ENCODE measurements at places on chromosomes 11 and 22. TPM values are rescaled to one million over a fixed set of nuclear protein-coding genes. Genes with fewer than 3 reads are reported as not detected.

H19 gene
- total RNA-seq, result not detected

FAT3 gene
- not detected for total RNA-seq

KRTAP5-7 gene
- not detected for total RNA-seq

RAG1 gene
- total RNA-seq, result 0.25 TPM

GRCh38 chr11:46294365-46295309 is 17.2 kb downstream of the CREB3L1 start:
- DNase-seq, result no peak

DNA sequence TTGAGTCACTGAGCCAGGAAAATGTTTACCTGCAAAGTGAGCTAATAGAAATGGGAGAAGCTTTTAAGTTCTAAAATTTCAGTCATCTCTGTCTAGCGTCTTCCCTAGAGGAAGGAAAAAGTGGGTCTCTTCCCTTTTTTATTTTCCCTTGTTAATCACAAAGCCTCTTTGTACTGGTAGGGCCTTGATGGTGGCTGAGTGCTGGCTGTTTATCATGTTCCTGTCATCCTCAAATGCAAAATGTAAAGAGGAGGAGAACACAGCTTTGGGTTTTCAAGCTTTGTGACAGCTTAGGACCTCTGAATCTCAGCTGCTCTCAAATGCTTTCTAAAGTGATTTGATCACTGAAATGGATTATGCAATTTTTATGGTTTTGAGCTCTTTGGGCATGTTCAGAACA is 222.0 kb downstream of the TMEM135 start:
- no peak for DNase-seq

DNA sequence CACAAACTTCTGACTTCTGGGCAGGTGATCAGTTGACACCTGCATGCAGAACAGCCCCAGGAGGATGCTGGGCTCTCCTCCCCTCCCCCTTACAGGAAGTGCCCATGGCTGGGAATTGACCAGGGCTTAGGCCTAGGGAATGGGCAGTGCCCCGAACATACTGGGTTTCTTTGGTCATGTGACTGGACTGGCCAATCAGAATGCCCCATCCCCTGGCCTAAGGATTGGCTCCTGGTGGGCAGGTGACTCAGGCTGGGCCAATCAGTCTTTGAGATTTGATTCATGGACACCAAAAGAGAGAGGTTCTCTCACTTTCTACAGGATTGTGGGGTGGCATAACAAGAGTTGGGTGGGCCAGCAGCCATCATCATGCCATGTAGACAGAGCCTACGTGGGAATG is 37.1 kb downstream of the MCM5 start:
- no peak for DNase-seq

DNA sequence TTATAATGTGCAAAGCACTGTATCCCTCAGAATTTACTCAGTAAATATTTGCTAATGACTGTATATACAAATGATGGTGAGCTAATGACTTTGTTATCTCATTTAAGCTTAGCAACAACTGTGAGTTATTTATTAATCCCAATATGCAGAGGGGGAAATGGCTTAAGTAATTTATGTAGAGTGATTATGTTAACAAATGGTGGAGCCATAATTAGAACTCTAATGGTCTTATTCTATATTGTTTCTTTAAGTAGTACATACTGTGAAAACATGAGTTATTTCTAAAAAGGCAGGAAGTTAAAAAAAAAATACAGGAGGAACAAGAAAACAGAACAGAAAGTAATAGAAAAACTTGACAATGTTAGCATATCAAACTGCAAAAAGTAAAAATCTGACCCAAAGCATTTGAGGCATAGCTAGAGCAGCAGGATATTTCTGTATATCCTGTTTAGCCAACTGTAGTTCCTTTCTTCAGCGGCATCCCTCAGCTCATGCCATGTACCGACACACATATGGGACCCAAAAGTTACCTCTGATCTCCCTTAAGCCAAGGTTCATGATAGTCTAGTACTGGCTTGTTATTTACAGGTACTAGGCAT is 94.2 kb downstream of the FCHSD2 start:
- DNase-seq, result no peak

- no peak for DNase-seq
These were observed 26.3 kb upstream of the RFPL3 start for GRCh38 chr22:32331236-32331917.

DNA sequence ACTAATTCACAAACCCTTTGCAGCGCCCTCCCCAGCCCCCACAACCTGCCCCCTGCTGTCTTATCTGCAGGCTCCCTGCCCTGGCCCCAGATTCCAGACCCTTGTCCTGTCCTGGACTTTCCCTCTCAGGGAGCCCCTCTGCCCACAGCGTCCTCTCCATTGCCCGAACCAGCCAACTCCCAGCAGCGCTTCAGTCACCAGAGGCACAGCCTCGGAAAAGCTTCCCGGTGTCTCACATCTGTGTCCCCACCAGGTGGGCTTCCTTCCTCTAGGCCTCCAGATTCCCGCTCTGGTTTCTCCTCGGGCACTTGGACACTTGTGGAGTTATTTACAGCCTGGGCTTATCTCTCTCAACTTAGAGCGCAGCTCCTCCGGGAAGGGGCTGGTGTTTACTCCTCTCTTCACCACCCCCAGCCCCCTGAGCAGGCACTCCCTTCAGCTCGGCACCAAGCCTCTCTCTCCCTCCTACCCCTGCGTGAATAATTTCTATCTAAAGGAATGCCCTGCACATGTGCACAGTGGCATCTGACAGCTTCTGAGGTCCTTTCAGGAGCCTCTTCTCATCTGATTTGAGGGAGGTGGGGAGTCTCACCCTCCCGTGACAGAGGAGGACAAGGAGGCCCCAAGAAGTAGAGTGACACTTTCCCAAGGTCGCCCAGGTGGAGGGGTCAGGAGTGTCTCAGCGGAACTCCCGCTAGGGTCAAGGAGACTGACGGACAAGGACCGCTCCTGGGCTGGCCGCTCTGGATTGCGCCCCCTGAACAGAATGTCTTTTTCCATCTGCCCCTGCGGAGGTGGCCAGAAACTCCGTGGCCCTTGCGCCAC is 838 bp downstream of the WNT11 start:
- no peak for DNase-seq

DNA sequence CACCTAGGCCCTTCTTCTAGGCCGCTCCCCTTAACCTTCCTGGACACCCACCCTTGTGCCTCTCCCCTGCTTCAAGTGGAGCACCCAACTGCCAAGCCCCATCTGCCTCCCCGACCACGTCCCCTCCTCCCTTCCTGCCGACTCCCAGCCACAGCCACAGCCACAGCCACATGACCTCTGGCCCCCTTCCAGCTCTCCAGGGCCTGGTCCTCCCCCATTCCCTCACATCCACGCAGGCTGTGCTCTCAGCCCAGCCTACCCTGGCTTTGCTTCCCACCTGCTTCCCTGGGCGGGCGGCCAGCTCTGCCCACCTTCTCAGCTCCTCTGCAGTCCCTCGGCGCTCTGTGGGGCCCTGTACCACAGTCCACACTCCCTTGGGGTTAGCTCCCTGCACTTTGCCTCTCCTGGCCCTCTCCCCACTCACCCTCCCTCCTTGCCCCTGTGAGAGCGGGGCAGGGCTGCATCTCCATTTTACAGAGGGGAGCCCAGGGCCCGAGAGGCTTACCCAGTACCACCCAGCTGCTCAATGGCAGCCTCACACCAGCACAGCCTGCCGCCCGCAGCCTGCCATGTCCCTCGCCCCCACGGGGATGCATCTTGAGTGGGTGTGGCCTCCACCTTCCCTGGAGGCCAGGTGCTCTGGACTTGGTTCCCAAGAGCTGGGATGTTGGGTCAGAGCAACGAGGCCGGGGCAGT is 20.3 kb downstream of the PARVG start:
- no peak for DNase-seq

- no peak for DNase-seq
These were observed 30.1 kb upstream of the TMEM45B start for GRCh38 chr11:129785383-129786111.

DNA sequence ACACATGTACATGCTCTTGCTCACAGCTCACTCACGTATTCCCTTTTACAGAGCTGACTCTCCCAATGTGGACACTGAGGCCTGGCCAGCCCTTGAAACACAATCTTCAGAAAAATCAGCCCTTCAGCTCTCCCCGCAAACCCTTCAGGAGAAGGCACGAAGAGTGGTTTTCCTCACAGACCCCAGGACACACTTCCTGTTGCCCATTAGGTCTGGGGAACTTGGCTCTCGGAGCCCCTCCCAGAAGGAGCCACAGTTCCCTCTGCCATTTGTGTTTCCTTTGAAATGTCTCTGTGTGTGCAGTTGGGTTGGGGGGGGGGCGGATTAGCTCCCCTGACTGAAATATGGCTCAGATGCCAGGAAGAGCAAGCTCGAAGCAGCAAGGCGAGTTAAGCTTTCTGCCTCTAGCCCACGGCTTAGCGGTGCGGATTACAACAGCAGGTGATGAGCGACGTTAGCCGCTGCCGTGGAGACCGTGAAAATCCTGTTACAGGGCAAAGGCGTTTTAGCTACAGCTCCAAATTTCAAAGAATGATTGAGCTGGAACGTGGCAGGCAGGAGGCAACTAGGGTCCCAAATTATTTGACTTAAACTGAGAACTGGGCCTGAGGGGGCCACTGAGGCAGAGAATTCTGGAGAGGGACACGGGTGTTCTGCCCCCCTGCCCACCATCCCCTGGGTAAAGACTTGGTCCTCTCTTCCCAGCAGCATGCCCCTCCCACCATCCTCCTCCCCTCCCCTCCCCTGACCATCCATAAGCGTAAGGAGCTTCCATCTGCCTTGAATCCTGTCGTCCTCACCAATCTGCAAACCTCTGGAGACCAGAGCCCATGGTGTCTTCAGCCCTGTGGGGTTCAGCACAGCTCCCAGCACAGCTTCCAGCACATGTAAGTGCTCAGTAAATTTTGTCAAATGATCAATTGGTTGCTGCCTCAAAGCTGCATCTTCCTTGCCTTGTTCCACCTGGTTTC is 598.6 kb downstream of the BUD13 start:
- peak; percentile 2 for DNase-seq

GRCh38 chr11:79388201-79388600 is 52.6 kb downstream of the TENM4 start:
- DNase-seq, result no peak

GRCh38 chr11:10493041-10493663 is 38.1 kb downstream of the AMPD3 start:
- DNase-seq, result no peak

GRCh38 chr11:28735511-28735910 is 627.3 kb downstream of the METTL15 start:
- DNase-seq, result no peak

DNA sequence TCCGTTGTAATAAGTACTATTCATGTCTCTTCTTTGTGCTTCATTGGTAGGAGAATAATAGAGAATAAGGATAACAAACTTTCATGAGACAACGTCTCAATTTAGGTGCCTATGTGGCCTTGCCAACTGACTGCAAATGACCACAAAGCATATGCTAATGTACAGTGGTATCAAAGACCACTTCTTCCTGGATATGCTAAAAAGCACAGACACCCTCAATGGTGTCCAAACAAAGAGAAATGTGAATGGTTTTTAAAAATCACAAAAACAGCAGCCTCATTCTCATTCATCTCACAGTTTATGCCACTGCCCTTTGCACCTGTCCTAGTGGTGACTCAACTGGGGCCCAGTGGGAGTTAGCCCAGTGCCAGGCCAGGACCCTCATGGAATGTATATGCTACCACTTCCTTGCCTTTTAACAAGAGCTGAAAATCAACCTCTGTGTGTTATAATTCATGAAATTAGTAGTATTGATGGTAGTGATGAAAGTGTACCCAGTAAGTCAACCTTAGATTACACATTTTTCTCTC is 65.2 kb upstream of the MTMR2 start:
- no peak for DNase-seq

DNA sequence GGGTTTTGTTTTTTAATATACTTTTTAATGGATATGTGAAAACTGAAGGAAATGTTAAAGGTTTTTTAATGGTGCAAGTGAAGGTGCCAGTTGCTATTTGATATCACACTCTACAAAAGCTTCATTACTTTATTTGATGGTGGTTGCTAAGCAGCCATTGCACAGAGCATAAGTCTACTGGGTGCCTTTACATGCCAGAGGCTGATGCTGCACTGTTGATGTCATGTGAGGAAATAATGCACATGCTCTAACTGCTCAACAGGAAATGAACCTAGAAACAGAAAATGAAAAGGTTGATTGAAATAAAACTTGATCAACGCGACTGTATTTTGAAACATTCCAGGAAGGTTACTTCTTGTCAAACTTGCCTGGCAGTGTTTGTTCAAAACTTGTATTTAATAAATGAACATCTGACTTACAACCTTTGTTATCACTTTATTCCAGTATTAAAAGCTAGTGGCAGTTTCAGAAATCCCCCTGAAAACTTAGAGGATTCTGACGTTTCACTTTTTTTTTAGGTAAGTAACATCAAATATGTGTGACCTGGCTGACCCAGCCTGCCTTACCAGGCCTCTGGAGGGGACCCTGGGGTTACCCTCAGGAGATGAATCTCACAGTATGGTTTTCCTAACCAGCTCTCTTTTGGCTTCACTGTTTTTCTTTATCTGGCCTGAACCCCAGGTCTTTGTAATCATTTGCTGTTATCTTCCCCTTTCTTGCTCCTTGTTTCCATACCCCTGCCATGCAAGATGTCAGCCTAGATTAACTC is 2.4 kb upstream of the ATP5MG start:
- DNase-seq, result peak; percentile 84

DNA sequence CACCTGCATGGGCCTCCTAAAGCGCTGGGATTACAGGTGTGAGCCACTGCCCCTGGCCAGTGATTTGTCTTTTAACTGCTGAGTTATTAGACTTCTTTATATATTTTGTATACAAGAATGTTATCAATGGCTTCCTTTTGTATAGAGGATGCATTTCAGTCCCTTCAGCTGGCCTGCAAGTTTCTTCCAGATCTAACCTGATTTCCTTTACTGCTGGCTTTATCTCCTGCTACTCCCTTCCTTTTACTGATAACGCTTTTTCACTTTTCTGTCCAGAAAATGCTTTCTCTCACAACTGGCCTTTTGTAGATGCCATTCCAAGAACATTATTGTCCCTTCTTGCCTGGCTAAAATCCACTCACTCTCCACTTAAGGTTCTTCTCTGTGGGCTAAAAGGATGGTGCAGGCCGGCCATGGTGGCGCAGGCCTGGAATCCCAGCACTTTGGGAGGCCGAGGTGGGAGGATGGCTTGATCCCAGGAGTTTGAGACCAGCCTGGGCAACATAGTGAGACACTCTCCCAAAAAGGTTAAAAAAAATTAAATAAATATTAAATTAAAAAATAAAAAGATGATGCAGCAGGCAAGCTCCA is 118.1 kb downstream of the NECTIN1 start:
- no peak for DNase-seq
